ENCODE measurements at places on chromosomes 4 and X. TPM values are rescaled to one million over a fixed set of nuclear protein-coding genes. Genes with fewer than 3 reads are reported as not detected.

Gene MAGEA1
- not detected for total RNA-seq

Gene CXCL9
- total RNA-seq, result 0.32 TPM

Gene BEX3
- total RNA-seq, result 164 TPM

Gene ASB12
- total RNA-seq, result 2.7 TPM

Gene GPR78
- total RNA-seq, result not detected

All from Right ventricle myocardium superior (tissue), 1 donor.